ENCODE measurements at places on chromosomes 4 and X.

- no peak for DNase-seq
These were observed 41.6 kb upstream of the ADRA2C start for GRCh38 chr4:3724319-3725231.

- no peak for DNase-seq
These were observed 28.7 kb downstream of the CCNG2 start for GRCh38 chr4:77185686-77186085.

- DNase-seq, result no peak
These were observed 87.4 kb downstream of the ADGRA3 start for GRCh38 chr4:22428441-22428840.

- no peak for DNase-seq
These were observed 318.9 kb upstream of the F9 start for GRCh38 chrX:139211568-139212182.

- DNase-seq, result no peak
These were observed 69.8 kb downstream of the COL25A1 start for GRCh38 chr4:109232681-109233080.

GRCh38 chrX:154819771-154820341, 14.6 kb upstream of the MPP1 start:
- DNase-seq, result no peak

DNA sequence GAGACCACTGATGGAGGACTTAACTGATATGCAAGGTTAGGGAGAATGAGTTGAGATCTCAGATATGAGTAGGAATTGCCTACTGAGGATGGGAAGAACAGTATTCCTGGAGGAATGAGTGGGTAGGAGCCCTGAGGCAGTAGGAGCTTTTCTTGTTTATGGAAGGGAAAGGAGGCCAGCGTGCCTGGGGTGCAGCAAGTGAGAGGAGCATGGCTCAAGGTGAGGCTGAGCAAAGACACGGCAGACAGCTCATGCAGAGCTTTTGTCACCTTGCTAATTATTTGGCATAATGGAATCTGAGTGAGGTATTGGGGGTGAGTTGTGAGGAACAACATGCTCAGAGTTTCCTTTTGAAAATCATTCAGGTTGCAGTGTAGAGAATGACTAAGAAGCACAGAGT, 65.3 kb upstream of the IBSP start:
- no peak for DNase-seq

DNA sequence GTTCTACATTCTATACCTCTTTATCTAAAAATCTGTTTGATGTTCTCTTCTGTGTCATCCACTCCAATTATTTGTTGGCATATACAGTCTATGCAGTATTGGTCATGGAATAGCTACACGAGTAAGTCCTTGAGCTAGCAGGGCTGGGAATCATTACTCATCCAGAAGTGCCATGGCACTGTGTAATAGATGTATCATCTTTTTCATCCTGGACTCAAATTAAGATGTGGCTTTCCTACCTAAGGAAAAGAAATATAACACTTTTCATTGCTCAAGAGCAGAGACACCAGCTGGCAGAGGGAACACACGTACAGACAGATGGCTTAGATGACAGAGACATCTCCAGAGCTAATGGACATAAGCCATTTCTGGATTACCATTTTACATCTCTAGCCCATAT, 159.8 kb downstream of the FAM13A start:
- DNase-seq, result no peak

DNA sequence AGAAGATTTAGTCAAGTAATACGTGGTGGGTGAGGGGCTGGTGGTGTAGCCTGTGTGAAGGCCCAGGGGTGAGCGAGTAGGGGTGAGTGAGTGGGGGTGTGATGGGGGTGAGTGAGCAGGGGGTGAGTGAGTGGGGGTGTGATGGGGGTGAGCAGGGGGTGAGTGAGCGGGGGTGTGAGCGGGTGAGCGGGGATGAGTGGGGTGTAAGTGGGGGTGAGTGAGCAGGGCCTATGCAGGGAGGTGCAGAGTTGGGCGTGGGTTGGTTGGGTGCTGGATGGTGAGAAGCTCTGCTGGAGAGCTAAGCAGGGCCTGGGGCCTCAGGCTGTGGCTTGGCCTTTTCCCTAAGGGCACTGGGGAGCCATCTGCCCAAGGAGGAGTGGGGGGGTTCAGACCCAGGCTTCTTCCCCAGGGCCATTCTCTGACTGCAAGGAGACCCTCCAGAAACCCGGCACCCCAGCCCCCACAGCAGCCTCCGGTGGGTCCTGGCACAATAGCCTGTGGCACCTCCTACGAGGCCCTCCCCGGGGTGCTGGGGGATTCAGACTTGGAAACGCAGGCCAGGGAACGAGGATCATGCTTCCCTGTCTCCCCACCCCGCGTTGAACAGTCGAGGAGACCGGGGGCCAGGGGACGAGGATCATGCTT, 30.4 kb downstream of the SH3TC1 start:
- DNase-seq, result no peak

DNA sequence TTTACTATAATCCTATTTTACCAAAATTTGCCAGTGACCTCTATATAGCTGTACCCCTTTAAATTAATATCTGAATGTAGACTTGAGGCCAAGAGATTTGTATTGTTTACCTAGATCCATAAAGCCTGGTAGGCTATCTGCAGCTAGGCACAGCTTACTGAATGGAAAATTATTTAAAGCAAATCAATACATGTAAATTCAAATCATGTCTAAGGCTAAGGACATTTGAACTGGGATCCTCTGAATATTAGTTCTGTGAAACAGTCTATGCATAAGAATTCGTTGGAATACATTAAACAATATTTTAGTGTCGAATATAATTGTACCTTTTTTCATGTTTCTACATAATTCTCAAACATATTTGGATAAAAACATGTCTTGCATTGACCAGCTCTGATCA, 1.6 kb downstream of the UGT2A3 start:
- DNase-seq, result no peak

GRCh38 chr4:7324651-7325121, 110.0 kb downstream of the PSAPL1 start:
- DNase-seq, result peak; percentile 73

DNA sequence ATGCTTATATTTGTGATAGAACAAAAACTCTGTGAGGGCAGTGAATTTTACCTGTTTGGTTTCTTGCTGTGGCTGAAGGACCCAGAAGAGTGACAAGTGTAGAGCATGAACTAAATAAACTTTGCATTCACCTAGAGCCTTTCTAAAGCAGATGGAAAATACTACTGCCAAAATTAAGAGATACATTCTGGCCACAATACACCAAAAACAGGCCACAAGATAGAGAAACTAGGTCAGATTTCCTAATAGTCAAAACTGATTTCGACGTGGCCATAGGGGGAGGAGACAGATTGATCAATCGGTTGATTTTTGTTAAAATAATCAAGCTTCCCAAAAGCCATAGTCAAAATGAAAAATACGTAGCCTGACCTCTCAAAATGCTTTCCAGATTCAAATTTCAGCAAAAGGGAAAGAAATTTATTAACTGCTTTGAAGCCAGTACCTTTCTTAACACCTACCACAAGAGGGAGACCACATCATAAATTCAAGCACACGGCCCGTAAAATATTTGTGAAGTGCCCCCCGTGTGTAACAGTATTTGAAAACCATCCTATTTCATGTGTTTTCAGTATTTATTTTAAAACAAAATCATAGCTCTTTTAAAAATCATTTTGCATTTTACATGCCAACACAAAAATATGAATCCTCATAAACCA, 132.4 kb downstream of the CORIN start:
- DNase-seq, result peak; percentile 15

DNA sequence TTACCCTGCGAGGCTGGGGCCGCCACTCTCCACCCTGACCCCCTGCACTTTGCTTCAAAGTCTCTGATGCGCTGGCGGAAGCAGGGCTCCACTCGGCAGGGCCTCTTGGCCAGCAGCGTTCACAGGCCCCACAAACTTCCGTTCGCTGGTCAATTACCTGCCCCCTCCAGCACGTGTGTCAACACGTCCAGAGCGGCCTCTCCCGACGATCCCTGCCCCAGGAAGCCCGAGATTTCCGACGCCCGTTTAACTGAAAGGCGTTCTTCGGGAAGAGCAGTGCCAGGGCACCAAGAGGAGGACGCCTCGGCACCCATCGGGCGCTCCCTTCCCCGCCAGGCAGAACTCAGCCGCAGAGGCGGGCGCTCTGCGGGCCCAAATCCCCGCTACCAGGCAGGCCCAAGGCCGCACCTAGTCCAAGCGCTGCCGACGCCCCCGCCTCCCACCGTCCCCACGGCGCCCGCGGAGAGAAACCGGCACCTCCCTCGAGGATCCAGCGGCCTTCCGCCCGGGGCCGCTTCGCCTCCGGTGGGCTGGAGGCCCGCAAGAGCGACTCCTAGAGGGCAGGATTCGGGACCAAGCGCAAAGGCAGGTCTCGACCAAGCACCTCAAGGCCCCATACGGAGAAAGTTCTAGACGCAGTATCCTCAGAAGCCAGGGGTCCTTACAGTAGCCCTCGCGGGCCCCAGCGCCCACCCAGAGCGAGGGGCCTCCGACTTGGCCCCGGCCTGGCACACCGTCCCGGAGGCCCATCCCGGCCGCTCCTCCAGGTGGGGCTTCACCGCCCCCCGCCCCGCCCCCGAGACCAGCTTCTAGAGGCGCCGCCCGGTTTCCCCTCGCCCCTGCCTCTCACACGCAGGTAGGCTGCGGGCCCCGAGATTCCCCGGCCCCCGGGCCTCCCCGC, 586 bp downstream of the BCAP31 start:
- DNase-seq, result peak; percentile 12

- no peak for DNase-seq
These were observed 73.3 kb downstream of the OR13H1 start for GRCh38 chrX:131617182-131617581.

DNA sequence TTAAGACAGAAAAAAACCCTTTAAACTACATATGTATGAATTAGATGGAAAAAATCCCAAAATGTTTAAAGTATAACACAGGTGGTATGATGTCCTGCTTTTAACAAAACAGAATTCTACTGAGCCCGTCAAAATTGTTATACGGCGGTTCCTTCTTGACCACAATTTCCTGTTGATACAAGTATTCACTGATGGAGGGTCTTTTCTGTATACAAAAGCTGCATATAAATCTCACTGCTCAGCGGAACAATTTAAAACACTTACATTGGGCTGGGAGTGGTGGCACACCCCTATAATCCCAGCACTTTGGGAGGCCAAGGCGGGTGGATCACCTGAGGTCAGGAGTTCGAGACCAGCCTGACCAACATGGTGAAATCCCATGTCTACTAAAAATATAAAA, 62.4 kb downstream of the RPS6KA3 start:
- no peak for DNase-seq

DNA sequence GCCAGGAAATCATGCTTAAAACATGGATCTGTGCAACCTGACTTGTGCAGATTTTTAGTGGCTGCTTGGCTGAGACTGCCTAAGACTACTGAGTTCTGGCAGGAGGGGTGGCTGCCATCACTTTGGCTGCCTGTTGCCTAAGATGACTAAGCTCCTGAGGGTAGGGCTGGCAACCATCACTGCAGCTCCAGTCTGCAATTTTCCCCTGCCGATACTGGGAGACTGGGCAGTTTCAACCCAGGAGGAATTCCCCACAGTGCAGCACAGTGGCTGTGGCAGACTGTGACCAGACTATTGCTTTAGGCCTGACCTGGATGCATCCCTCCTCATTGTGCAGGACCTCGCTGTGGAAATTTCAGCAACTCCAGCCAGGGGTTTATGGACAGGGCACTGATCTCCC, 544.9 kb downstream of the ANKRD50 start:
- no peak for DNase-seq

GRCh38 chrX:45274576-45274975, 73.9 kb upstream of the DIPK2B start:
- no peak for DNase-seq

DNA sequence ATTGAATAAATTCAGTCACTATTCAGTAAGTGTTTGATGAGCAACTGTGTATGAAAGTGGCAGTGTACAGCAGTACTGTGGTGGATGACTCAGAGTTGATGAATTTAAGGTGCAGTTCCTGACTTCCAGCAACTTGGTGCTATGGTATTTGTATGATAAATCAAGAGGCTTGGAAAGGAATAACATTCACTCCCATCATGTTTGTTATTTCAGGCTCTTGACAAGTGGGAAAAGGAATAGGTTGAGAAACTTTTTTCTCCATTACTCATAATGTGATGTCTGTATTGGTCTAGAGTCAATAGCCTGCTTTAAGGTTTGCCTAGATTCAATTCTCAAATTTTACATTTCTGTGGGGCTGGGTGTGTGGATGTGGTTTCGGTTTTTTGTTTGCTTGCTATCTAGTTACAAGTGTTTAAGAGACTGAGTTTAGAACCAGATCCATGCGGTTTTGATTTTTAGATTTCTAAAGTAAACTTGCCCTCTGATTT, 35.1 kb upstream of the CYP2U1 start:
- no peak for DNase-seq

- no peak for DNase-seq
These were observed 323.5 kb upstream of the CASK start for GRCh38 chrX:42246814-42247213.

- DNase-seq, result no peak
These were observed 356.7 kb upstream of the DIPK2B start for GRCh38 chrX:45557387-45557786.

- no peak for DNase-seq
These were observed 89.7 kb downstream of the AMELX start for GRCh38 chrX:11382930-11383329.

GRCh38 chrX:121093011-121093410, 45.6 kb downstream of the GLUD2 start:
- no peak for DNase-seq

GRCh38 chrX:13685126-13685763, 3.7 kb upstream of the RAB9A start:
- DNase-seq, result no peak

- DNase-seq, result no peak
These were observed 400.5 kb downstream of the PDGFC start for GRCh38 chr4:156571146-156571545.

GRCh38 chr4:4549534-4549933, 7.7 kb upstream of the STX18 start:
- DNase-seq, result no peak

DNA sequence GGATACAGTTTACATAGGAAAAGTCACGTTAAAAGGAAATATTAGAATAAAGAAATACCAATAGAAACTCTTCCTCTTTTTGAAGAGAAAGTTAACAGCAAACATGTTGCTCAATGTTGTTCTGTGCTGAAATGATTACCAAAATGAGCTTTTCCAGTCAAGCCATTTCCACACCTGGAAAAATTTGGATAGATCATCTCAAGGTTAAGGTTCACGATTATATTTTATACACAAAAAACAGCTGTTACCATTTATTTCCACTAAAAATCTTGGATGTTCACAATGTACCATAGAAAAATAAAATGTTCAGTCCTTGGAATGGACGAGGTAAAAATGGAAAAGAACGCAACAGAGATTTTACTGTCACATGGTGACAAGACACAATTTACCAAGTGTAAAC, 218.7 kb downstream of the SCFD2 start:
- no peak for DNase-seq

GRCh38 chrX:49250066-49250465, 14.4 kb downstream of the FOXP3 start:
- DNase-seq, result no peak
